Tongue (tissue), 3 donors: ENCODE measurements at places on chromosomes 6 and 20.

- DNase-seq = no peak
Observed at GRCh38 chr20:4972506-4973251, 28.6 kb downstream of the SLC23A2 start.

DNA sequence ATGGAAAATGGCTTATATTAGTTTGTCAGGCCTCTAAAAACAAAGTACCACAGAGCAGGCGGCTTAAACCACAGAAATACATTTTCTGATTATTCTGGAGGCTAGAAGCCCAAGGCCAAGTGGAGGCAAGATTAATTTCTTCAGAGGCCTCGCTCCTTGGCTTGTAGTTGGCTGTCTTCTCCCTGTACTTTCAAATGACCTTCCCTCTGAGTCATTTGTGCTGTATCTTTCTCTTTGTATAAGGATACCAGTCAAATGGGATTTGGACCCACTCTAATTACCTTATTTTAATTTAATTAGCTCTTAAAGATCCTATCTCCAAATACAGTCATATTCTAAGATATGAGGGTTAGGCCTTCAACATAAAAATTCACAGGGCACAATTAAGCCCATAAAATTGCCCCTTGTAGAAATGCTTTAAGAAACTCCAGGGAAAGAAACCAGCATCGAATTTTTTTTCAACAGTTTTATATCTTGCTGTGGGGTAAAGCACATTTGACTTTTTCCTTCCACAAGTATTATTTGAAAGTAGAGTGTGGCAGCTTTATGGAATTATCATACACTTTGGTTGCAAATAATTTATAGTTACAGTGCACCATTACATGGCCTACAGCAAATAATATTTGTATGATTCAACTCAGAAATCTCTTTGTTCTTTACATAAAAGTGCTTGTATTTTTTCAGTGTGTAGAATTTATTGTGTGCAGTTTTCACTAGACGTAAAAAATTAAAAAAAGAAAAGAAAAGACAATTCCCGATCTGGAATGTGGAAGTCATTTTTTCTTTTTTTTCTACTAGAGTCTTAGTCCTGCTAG lies 706.1 kb downstream of the KIF16B start:
- no peak for DNase-seq

DNA sequence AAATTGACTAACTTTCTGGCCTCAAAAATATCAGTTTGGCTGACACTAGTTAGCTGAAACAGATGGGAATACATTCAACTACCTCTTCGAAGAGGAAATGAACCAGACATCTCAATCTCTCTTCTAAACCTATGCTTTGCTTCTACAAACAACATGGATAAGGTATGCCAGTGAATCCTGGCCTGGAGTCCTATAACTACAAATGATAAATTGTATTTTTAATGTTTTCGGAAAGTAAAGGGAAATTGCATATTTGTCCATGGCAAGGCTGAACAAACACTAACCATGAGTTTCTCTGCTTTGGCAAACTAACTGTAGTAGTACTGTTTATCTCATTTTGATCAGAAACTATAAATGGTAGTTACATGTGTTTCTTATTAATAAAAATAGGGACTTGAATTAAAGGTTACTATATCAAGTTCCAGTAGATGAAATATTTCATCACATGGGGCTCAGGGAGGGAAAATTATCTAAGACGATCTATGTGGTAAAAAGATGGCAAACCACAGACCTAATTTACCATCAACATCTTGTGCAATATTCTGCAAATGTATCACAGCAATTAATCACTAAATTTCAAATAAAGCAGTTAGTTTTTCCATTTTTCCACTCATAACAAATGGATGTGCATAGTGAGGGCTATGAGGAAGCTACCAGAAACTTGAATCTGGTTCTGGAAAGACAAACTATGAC lies 76.8 kb downstream of the COL12A1 start:
- DNase-seq = no peak

GRCh38 chr6:134299236-134299635 lies 18.7 kb downstream of the SGK1 start:
- peak; percentile 20 for DNase-seq

- DNase-seq = peak; percentile 59
Observed at GRCh38 chr6:169723991-169724493, 258 bp downstream of the PHF10 start.

DNA sequence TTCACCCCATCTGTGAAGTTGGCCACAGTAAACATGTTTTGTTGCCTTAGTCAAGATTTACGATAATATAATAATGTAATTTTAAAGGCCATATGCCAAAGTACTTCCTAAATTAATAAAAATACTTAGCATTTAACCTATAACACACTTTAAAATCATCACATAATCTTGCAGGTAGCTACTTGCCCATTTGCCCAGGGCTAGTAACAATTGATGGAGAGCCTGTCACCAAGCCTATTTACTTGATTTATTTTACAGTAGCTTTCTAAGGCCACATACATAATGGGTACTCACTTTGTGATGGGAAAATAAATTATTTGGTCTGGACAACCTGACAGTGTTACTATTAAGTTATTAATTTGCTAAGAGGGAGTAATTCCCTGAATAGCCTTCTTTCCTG lies 14.5 kb downstream of the BTBD9 start:
- no peak for DNase-seq

GRCh38 chr6:35486005-35486925 lies 10.6 kb downstream of the TEAD3 start:
- DNase-seq = peak; percentile 73

- DNase-seq = no peak
Observed at GRCh38 chr6:56491606-56492328, 150.9 kb downstream of the DST start.
